Stimulated activated CD4-positive, alpha-beta T cell treated with anti-CD3 and anti-CD28 coated beads, Interleukin-15, amount 100 ng/mL, for 48 hours (primary cell): ENCODE measurements at places on chromosomes 12 and 14.

GRCh38 chr12:128973883-128974681 lies 120.8 kb downstream of the GLT1D1 start:
- no peak for DNase-seq

DNA sequence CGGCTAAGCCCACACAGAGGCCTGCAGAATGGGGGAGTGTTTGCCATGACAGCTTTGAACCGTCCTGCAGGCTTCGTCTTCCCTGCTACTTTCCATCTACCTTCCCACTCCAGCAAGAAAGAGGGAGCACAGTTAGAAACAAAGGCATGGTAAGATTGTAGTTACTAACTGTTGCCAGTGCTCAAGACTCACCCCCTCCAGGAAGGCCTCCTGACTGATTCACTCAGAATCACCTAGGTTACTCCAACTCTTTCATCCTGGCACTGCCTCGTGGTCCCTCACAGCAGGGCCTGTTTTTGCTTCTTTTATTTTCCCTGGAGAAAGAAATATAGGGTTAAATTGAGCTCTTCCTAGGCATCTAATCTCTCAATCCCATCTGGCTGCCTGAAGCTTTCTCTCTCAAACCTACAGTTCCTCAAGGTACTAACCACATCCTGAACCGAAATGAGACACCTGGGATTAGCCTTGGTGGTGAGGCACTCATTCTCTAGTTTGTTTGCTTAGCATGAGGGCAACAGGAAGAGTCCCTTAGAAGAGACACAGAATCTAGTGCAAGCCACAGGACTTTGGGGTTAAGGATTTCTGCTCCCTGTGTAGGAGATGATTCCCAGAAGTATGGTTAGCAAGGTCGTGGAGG lies 7.8 kb downstream of the GALNT6 start:
- DNase-seq = no peak

- no peak for DNase-seq
Measured at GRCh38 chr12:14589169-14590004, 21.7 kb upstream of the PLBD1 start.

DNA sequence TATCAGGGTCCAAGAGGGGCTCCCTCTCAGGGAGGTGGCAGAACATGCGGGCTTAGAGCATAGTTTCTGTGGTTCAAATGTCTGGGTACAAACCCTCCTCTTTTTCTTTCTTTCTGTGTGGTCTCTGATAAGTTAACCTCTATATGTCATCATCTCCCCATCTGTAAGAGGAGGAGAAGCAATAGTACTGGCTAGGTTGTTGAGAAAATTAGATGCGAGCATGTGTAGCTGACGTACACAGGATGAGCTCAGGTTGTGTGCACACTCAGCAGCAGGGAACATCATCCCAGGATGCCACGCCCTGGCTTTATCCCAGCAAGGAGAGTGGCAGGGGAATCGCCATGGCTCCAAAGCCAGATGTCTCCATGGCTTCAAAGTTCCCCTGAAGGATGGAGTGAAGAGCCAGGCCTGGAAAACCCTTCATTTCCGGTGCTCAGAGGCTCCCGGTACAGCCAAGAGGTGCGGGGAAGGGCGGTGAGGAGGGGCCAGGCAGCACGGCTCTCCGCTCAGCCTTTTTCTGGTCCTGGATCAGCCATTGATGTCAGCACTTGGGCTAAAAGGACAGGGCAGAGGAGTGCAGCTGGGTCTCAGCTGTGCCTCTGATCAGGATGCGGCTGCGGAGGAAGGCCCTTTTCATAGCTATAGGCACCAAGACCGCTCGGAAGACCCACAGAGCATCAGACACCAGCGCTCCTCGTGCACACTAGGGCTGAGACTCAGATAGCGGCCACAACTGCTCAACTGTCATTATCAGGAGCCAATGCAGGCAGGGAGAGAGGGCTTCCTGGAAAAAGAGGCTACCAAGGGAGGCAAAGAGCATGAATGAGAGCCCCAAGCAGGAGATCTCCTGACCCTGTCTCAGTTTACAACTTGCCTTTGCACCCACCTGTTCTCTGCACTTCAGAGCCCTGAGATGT lies 41.5 kb downstream of the ARL6IP4 start:
- no peak for DNase-seq

GRCh38 chr14:71105177-71105576 lies 197.9 kb downstream of the PCNX1 start:
- DNase-seq = no peak

DNA sequence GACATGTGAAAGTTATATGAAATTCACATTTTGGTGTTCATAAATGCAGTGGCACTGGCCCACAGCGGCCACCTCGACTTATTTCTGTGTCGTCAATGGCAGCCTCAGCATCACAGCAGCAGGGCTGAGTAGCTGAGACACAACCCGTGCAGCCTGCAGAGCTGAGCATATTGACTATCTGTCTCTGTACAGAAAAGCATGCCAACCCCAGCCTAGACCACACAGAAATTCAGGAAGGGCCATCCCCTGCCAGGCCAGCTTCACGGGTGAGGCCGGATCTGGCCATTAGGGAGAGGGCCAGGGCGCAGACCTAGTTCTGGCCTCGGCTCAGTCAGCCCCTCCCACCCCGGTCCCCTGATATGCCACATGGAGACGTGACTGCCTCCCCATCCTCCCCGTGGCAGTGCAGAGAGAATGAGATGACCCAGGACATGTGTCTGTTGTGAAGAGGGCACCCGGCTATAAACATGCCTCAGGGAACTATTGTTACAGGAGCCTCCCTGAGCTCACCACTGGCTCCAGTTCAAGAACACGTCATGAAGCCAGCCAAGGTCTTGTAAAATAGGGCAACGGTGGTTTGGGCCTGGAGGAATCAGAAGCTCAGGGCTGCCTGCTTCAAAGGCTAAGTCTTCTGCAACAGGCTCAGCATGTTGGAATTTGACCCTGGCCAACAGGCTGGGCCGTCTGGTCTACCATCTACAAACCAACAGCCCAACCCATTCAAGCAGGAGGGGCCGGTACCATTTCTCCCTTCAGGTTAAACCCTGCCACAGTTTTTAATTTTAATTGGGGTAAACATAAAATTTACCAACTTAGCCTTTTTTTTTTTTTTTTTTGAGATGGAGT lies 25.5 kb downstream of the SCARB1 start:
- DNase-seq = no peak

- no peak for DNase-seq
Measured at GRCh38 chr14:34782031-34782430, 67.6 kb upstream of the CFL2 start.

GRCh38 chr14:75736845-75737485 lies 75.9 kb downstream of the TTLL5 start:
- no peak for DNase-seq

DNA sequence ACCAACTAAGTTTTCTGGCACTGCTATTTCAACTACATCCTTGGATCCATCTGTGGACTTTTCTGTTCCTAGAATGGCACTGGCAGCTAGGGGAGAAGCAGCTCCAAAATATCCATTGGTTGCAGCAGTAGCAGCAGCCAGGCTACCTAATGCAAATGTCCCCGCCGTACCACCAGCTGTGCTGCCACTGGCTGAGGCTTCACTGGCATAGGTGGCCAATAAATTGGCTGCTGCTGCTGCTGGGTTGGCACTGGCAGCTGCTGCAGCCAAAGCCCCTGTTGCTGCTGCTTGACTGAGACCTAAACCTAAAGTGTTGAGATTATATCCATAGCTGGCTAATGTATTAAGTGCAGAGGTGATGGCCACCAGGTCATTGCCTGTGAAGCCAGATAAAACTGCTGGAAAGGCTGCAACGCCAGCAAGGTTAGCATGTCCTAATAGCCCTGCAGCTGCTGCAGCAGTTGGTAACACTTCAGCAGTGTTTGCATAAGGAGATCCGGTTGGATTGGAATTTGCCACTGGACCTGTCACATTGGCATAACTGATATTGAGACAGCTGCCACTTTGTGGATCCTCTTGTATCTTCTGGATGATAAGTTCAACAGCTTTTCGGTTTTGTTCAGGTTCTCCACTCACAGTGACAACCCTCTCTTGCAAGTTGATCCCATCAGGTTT lies 149.5 kb downstream of the NOVA1 start:
- no peak for DNase-seq

GRCh38 chr12:12741660-12742059 lies 24.5 kb downstream of the CDKN1B start:
- DNase-seq = no peak

DNA sequence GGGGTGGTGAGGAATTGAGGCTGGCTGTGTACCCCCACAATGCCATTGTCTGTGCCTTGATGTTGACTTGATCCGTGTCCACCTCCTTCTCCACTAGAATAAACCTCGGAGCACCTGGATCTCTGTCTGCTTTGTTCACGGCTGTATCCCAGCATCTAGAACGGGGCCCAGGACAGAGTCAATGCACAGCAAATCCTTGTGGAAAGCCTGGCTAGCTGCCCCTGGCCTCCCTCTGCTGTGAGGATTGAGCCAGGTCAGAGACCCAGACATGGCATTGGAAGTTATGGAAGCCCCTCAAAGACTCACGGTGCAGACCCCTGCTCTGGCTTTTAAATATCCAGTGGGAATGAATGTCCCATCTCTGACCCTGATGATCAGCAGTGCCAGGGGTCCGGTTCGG lies 109.2 kb downstream of the SCARB1 start:
- DNase-seq = no peak

DNA sequence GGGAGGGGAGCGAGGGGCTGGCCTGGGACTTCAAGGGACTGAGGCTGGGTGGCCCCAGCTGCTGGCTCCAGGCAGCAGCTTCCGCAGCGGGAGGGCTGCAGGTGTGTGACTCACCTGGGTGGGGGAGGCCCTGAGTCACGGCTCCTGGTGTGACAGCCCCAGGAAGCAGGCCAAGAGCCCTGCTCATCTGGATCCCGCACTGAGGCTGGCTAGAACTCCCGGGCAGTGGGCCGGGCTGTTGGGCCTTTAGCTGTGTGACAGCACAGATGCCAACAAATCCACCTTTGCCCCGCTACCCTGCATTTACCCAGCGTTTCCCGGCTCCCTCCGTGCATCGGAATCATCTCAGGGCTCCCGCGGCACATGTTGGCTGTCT lies 180.0 kb upstream of the PRMT8 start:
- no peak for DNase-seq

DNA sequence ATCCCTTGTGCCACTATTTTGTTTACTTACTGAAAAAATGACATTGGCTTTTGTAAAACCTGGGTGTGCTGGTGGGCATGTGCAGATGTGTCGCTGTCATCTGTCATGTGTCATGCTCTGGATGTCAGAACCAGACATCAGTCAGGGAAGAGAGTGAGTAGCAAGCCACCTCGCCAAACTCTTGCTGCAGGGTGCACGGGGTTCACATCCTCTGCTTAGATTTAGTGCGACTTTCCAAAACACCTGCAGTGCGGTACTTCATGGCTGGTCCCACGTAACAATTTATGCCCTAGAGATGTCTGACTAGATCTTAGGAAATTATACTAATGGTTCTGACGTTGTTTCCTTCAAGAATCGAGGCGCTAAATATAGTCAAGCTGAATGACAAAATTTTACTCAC lies 106.7 kb downstream of the CRADD start:
- peak; percentile 41 for DNase-seq

DNA sequence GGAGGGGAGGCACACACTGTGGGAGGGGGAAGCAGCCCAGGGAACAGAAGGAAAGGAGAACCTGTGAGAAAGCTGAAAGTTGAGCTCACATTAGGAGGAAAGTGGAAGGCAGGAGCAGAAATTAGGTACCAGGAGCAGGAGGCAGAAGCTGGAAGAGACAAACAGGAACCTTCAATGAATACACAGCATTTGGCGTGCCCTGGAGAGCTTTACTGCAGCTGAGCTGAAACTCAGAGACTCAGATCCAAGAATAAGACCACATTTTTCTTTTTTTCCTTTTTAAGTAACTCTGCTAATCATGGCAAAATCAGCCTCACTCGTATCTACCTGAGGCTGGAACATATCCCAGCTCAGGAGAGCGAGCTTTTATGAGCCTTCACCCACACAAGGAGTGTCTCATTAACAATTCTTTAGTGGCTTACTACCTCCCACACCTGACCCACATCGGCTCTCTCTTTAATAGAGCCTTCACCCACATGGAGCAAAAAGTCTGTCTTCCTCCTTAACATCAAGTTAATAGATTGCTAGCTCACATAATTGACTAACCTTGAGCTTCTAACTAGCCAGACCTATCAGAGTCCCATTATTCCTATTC lies 18.2 kb upstream of the CERS5 start:
- no peak for DNase-seq

- no peak for DNase-seq
Measured at GRCh38 chr12:94198872-94199271, 50.5 kb downstream of the PLXNC1 start.

- DNase-seq = no peak
Measured at GRCh38 chr14:57293866-57294837, 25.4 kb downstream of the AP5M1 start.

DNA sequence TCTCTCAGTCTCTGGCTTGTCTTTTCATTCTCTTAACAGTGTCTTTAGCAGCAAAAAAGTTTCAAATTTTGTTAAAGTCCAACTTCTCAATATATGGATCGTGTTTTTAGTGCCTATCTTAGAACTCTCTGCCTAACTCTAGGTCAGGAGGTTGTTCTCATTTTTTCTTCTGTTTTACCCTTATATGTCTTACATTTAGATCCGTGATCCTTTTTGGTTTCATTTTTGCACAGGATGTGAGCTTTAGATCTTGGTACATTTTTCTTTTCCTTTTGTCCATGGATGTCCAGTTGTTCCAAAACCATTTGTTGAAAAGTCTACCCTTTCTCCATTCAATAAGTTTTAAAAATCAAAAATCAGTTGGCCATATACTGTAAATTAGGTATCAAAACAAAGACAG lies 6.8 kb downstream of the VRK1 start:
- no peak for DNase-seq

DNA sequence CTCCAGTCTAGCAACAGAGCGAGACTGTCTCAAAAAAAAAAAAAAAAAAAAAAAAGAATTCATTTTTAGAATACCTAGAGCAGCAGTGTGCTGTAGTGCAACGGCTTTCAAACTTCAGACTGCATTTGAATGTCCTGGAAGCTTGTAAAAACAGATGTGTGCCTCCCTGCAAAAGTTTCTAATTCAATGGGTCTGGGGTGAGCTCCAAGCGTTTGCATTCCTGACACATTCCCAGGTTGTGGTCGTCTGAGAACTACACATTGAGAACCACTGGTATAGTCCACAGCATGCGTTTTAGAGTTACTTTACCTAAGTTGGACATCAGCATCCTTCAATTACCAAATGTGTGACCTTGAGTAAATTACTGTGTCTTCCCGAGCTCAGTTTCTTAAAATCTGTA lies 816.8 kb downstream of the NRXN3 start:
- DNase-seq = no peak
